ENCODE measurements at places on chromosomes 11 and 22.

GRCh38 chr11:112177589-112177988 is 2.3 kb downstream of the BCO2 start:
- no peak for DNase-seq

DNA sequence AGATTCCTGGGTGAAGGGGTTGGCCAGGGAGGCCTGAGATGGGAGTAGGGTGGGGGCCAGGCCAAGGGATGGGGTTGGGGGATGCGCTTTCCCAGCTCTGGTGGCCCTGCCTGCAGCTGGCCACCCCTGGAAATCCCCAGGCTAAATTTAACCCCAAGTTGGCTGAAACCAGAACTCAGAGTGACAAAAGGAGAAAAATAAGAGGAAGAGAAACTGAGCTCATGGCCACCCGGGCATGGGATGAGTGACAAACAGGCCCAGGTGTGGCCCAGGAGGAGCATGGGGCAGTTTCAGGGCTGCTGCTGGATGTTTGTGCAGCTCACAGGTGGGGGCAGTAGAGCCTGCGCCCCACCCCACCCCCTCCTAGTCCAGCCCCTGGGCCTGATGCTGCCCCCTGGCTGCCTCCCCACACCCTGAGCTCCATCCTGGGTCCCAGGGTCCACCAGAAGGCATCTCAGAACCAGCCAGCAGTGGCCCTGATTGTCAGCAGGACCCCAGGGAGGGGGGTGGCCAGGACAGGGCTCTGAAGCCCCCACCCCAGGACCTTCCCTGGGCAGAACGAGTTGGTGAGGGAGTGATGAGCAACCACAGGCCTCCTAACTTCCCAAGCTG is 48.0 kb downstream of the IGLL5 start:
- DNase-seq, result no peak

- no peak for DNase-seq
These were observed 13.6 kb downstream of the INCENP start for GRCh38 chr11:62137276-62137861.

DNA sequence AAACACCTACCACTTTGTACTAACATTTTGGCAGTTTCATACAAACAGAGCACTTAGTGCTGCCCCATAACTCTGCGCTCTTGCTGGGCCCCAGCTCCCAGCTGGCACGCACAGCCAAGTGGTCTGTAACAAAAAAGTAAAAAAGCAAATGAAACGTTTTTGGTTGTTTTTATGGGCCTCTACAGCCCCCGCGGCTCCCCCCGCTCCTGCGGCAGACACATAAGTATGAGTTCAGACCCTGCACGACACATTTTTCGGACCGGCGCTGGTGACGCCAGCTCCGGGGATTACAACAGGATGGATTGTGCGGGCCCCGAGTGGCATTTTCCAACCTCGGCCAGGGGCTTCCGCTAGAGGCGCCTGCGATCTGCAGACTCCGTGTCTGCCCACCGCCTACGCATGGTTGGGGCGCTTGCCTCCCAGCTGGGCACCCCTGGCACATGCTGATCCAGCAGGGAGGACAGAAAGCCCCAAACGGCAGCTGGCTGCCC is 418.2 kb downstream of the SOX6 start:
- no peak for DNase-seq

- DNase-seq, result no peak
These were observed 14.9 kb downstream of the RAC2 start for GRCh38 chr22:37229012-37229804.

DNA sequence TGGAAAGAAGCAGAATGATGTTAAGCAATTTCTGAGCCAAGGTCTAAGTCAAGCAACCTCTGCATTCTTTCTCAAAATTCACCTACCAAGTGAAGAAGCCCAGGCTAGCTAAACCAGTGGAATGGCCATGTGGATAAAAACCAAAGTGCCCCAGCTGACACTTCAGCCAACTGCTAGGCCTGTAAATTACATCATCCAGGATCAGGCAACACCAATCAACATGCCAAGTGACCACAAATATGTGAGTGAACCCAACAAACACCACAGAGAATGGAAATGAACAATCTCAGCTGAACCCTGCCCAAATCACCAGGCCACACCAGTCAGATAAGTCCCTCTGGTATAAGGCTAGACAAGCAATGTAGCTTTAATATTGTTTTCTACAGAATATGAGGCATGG is 25.1 kb upstream of the FJX1 start:
- DNase-seq, result no peak

DNA sequence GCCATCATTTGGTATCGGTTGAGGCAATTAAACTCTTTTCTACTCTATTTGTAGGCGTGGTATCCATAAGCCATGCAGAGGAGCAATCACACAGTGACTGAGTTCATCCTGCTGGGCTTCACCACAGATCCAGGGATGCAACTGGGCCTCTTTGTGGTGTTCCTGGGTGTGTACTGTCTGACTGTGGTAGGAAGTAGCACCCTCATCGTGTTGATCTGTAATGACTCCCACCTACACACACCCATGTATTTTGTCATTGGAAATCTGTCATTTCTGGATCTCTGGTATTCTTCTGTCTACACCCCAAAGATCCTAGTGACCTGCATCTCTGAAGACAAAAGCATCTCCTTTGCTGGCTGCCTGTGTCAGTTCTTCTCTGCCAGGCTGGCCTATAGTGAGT is 8.4 kb downstream of the OR9G4 start:
- DNase-seq, result no peak

- no peak for DNase-seq
These were observed 843 bp downstream of the OR56B1 start for GRCh38 chr11:5737091-5737490.

- DNase-seq, result no peak
These were observed 356.3 kb downstream of the SOX6 start for GRCh38 chr11:16000065-16000464.

DNA sequence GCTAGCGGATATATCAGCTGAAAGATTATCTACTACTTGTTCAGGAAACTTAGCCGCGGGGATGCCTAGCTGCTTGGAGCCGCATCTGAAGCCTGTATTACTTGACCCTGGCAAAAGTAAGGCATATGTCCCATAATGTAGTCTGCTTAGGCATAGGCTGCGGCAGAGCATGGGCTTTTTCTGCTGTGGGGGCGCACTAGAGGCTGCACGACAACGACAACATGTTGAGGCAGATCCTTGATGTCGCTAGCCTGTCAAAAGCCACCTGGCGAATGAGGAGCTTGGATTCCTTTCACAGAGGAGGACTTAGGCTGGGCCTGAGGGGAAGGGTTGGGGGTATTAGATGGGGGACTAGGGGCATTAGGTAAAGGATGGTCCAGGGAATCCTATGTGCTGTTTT is 1.1 kb upstream of the OR52N2 start:
- DNase-seq, result no peak

DNA sequence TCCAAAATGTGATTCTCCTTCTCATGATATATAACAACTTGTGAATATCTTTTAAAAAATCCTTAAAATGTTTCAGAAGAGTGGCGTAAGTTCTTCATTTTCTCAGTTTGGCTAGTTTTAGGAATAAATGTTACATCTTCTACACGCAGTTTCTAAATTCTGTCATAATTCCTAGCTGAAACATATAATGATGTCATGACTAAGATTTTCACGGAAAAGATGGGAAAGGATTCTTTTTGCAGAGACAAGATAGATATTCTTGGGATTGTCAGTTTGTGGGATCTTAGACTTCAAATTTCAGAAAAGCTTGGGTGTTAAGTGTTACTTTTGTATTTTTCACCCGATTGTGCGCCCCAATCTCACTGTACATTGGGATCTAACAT is 1.7 kb downstream of the EED start:
- DNase-seq, result no peak

DNA sequence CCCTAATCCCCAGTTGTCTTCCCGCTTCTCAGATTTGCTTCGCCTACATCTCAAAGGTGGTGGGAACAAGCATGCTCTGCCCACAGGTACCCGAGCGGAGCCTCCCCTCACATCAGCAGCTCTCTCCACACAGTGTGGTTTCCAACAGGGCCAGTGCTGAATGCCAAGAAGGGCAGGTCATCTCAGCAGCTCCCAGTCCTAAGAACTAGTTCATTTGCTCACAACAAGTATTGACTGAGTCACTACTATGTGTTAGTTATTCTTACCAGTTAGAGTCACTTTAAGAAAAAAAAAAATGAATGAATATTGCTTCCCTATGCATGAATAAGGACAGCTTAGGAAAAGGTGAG is 66.2 kb downstream of the THAP12 start:
- no peak for DNase-seq

GRCh38 chr22:19239464-19239863 is 52.1 kb downstream of the CLTCL1 start:
- peak; percentile 74 for DNase-seq

- DNase-seq, result no peak
These were observed 26.5 kb downstream of the PGA5 start for GRCh38 chr11:61267437-61267841.

DNA sequence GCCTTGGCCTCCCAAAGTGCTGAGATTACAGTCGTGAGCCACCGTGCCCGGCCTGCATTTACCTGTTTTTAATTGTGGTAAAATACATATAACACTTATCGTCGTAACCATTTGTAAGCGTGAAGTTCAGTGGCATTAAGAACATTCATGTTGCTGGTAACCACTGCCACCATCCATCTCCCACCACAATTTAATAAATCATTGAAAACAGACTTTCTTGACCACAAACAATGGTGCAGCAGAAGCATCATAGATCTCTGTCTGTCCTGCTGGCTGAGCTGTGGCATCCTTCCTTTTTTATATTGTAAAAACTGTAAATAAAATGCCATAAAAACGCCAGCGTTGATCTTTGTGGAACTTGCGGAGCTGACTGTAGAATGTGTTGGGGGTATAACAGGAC is 24.3 kb downstream of the LRP5 start:
- DNase-seq, result no peak

GRCh38 chr22:48198489-48199459 is 1436.3 kb downstream of the TBC1D22A start:
- no peak for DNase-seq

DNA sequence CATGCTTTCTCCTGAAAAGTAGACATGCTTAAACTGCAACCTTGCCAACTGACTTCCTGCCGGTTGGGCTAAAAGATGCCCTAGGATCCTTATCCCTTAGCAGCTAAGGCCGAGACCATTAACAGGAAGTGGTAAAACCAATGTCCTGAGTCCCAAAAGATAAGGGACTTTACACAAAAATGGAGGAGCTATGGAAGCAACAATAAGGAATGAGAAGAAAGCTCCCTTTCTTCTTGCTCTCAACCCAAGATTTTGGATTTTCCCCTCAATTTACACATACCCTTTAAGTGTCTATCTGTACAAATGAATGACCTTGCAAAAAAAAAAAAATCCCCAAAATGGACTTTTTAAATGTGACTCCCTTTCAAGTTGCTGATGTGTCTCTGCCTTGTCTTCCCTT is 11.1 kb downstream of the MRPL17 start:
- no peak for DNase-seq

DNA sequence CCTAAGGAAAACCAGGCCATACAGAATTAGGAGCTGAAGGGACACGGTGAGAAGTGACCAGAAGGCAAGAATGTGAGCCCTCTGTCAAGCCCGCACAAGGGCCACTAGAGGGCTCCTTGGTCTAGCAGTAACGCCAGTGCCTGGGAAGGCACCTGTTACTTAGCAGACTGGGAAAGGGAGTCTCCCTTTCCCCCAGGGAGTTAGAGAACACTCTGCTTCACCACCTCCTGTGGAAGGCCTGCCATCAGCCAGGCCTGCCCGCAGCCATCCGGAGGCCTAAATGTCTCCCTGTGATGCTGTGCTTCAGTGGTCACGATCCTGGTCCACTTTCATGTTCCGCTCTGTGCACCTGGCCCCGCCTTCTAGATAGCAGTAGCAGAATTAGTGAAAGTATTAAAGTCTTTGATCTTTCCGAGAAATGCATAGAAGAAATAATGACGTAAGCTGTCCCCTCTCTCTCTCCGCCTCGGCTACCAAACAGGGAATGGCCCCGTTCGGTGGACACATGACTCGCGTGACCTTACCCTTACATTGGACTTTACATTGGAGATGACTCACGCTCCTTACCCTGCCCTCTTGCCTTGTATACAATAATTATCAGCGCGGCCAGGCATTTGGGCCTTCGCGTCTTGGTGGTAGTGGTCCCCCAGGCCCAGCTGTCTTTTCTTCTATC is 10.7 kb upstream of the GSTP1 start:
- DNase-seq, result no peak

GRCh38 chr22:40593460-40594273 is 42.9 kb downstream of the MRTFA start:
- no peak for DNase-seq

DNA sequence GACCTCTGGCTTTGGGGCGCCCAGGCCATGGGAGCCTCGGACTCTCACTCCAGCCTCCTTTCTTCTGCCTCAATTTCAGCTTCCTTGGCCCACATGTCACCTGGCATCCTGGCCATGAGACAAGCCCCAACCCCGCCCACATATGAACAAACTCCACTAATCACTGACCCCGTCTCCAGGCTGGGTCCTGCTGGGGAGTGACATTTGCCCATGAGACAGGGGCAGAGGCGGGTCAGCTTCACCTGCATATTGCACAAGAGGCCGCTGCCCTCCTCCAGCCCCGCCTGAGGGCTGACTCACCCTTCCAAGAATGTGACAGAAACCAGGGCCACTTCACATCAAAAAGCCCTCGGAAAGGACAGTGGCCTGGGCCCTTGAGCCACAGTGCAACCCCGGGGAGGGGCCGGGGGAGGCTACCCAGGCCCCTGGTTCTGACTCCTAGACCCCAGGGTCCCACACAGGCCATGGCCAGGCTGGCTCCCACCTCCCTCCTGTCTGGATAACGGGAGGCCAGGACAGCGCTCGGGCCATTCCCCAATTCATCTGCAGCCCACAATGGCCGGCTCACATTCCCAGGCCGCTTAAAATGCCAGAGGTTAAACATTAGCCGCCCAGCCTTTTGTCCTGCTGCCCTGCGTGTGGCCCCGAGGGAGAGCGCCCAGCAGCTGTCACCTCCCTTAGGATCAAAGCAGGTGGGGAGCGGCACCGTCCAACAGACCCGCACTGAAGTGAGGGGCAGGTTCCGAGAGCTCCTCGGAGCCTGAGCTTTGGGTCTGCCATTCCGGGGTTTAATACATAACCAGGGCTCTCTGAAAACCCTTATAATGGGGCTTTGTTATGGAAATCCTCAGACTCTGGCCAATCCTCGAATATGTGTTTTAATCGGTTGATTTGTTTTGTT is 42.3 kb downstream of the TRMU start:
- no peak for DNase-seq

DNA sequence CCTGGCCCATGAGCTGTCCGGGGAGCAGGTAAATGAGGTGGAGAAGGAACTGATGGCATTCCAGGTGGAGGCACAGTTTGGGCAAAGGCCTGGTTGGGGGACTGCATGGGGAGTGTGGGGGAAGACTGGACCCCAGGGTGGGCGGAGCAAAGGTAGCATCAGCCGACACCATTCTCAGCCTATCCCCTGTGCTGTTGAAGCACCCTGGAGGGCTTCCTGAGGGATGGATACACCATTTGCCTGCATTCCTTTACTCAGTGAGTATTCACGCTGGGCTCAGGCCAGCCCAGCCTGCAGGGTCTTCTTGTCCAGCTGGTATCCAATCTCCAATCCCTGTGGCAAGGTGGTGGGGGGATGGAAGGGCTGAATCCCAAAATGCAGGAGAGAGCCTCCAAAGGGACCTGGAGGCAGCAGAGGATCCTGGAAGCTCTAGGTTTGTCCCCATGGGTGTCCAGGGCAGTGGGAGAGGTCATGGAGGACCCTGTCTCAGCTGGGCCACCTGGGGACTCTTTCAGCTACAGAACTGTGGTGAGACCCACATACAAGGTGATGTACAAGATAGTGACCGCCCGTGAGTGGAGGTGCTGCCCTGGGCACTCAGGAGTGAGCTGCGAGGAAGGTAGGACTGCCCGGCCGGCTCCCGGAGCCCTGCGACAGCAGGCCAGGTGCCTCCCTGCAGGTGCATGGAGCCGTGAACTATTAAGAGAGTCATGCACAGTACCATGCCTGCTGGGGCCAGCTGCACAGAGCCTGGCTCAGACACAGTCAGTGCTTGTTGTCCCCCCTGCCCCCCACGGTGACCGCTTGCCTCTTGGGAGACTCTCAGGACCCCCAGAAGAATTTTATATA is 9.5 kb downstream of the EMID1 start:
- no peak for DNase-seq
